Effector memory CD4-positive, alpha-beta T cell (primary cell): ENCODE measurements at places on chromosomes 12 and 14.
A peak's percentile ranks its signal among the peaks of the same experiment; 100 is the strongest.

GRCh38 chr12:86158956-86159355 lies 97.2 kb downstream of the MGAT4C start:
- no peak for DNase-seq

DNA sequence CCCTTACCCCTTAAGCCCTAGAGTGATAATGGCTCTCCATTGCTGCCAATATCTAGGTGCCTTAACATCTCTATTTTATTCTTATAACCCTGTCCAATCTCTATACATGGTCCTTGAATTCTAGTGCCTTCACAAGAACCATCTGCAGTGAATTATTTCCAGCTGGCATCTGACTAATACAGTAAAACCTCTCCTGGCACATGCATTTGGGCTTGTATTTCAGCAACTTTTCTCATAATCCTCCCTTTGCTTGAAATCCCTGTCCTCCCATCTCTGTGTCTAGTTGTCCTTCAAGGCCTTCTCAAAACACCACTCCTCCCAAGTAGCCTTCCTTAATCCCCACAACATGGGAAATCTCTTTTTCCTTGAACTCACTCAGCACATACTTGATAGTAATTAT lies 14.2 kb upstream of the HMGA2 start:
- DNase-seq = no peak

DNA sequence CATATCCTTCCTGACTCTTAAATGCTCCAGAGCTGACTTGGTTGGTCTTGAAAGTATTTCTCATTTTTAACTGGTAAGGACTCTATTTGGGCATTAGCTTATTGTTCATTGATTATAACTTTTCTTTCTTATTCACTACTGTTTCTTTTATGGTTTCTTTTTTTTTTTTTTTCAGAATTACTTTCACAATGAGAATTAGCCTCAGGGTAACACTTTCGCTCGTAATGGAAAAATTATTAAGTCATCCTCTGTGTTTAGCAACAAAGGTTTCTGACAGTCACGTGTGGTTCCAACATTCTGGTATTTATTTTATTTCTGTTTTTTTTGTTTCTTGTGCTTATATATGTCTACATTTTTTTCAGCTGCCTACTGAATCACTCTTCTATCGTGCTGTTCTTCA lies 80.0 kb downstream of the METTL25 start:
- no peak for DNase-seq

- no peak for DNase-seq
Measured at GRCh38 chr14:68658029-68658509, 134.8 kb downstream of the ZFP36L1 start.

DNA sequence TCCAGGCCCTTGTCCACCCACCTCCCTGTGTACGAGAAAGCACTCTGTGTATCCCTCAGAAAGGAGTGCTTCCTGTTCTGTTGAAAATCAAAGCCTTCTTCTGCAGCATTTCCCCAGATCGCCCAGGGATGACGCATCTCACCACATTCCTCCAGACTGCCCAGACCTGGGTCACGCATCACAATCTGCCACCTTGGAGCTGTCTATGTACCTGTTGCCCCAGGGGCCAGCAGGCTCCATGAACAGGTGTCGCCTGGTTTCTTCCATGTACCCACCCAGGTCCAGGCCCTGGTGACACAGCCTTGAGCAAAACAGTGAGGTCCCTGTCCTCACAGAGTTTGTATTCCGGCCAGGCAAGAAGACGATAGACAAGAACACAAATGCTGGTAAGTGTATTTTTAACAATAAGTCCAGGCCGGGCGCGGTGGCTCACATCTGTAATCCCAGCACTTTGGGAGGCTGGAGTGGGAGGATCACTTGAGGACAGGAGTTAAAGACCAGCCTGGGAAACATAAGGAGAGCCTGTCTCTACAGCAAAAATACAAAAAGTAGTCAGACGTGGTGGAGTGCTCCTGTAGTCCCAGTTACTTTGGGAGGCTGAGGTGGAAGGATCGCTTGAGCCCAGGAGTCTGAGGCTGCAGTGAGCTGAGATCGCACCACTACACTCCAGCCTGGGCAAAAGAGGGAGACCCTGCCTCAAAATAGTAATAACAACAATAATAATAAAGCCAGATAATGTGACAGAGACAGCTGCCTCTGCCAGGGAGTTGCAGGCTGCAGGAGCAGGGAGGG lies 6.8 kb upstream of the PPP1R13B start:
- no peak for DNase-seq

DNA sequence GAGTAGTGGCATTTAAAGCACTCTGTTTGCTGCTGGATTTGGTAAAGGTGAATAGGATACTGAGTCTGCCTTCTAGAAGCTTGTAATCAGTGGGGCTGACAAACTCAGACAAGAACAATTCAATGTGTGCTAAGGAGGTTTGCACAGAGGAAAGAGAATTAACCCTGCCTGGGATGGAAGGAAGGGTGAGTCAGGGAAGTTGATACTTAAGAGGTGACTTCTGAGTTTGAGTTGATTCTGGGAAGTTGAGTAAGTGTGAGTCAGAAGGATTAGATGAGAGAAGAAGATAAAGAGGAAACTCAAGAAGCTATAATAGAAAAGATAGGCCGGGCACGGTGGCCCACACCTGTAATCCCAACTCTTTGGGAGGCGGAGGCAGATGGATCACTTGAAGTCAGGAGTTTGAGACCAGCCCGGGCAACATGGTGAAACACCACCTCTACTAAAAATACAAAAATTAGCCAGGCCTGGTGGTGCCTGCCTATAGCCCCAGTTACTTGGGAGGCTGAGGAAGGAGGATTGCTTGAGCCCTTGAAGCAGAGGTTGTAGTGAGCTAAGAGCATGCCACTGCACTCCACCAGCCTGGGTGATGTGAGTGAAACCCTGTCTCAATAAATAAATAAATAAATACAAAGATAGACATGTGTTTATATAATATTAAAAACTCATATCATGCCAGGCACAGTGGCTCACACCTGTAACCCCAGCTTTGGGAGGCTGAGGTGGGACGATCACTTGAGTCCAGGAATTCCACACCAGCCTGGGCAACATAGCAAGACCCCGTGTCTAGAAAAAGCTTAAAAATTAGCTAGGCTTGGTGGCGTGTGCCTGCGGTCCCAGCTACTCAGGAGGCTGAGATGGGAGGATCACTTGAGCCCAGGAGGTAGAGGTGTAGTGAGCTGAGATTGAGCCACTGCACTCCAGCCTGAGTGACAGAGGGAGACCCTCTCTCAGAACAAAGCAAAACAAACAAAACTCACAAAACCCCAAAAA lies 126.8 kb upstream of the CPM start:
- no peak for DNase-seq

DNA sequence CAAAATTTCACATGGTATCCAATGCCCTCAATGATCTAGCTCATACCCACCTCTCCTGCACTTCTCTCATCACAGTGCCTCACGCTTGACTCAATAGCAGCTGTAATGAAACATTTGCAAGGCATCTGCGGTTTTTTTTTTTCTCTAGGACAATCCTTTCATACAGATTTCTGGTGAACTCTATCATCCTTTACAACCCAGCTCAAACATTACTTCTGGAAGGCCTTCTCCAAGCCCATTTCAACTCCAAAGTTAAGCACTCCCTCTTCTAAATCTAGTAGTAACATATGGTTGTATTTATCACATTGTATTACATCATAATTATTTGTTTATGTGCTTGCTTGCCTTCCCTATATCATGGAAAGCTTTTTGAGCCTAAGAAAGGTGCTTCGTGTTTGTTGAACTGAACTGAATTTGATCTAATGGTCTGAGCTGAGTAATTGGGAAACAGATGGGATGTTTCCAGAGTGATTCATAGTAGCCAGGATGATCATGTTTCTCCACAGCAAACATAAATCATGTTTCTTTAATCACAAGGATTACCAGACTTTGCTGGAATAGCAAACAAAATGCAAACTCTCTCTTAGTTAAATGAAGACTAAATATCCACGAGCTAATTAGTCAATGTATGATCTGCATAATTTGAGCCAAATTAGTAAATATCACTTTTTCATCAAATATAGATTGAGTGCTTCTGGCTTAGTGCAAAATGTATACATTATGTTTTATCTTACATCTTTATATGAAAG lies 14.3 kb downstream of the CFL2 start:
- no peak for DNase-seq

GRCh38 chr14:23450379-23450778 lies 14.9 kb upstream of the MYH7 start:
- no peak for DNase-seq

- no peak for DNase-seq
Measured at GRCh38 chr12:25800101-25800500, 158.4 kb upstream of the RASSF8 start.

DNA sequence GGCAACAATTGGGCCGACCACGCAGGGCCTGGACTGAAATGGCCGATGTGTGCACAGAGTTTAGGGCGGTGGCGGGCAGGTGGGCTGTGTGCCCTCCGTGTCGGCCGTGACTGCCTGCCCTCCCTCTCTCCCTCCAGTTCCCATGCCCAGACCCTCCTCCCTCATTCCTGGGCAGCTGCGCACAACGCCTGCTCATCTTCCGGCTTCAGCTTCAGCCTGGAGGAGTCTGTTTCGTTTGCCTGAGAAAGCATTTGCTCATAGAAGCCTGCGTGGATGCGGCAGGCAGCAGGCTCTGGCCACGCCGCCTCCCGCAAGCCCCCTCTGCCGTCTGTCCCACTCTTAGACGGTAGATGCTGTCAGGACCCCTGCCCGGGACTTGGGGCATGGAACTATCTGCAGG lies 47.3 kb upstream of the FZD10 start:
- no peak for DNase-seq

DNA sequence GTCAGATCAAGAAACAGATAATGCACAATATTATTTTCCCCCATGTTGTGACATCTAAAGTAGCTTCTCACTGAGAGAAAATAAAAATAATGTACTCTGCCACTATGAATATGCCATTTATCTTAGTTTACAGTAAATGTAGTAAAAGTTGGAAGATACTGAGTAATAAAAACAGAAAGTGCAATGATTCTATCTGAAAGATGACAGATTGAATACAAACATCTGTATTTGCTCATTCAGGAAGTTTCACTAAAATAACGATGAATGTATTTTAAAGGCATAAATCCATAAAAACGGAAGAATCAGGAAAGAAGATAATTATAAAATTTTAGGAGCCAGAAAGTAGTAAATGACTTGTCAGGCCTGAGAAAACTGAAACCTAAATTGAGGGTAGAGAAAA lies 18.2 kb downstream of the SLC35F4 start:
- DNase-seq = no peak

DNA sequence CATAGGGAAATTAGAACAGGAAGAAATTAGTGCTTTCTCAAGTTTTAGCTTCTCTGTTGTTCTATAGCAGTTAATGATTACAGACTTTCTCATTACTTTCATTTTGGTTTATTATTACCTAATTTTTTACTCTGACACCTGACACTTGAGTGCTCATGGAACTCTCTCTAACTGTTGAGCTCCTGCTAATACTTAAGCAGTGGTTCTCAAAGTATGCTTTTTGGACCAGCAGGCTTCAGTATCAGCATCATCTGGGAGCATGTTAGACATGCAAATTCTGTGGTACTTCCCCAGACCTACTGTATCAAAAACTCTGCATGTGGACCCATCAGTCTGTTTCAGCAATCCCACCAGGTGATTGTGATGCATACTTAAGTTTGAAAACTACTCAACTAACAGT lies 235.3 kb downstream of the CCDC91 start:
- DNase-seq = no peak

- no peak for DNase-seq
Measured at GRCh38 chr14:75884198-75884611, 97.6 kb downstream of the TGFB3 start.

DNA sequence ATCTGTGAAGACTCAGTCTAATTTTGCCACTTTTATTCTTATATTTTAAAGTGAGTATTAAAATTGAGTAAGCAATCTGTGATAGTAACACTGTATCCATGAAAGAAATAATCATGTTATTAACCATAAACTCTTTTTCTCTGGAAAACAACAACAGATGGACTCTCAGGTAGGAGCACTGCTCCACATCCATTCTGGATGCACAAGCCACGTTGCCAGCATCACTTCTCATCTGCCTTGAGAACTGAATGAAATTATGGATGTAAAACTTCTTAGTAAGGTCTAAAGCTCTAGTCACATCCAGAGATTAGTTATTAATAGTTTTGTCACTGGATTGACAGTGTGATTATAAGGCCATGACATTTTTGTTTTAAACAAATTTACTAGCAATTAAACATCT lies 489.1 kb upstream of the SYT1 start:
- no peak for DNase-seq

DNA sequence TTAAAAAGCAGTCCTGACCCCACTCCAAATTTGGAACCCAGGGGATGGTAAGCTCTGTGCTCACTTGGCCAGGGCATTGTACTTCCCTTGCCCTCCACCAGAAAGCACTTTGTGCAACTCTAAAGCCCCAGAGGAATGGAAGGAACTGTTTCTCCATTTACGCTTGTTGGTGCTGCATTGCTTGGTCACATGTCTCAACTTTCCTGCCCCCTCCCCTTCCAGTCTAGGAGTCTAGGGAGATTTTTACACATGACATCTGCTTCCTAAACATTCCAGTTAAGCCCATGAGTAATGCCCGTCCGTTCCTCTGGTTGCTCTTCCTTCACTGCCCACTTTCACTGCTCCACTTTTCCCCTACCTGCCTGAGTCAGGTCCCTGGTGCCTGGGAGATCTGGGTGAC lies 92.6 kb upstream of the MAP1LC3B2 start:
- no peak for DNase-seq

DNA sequence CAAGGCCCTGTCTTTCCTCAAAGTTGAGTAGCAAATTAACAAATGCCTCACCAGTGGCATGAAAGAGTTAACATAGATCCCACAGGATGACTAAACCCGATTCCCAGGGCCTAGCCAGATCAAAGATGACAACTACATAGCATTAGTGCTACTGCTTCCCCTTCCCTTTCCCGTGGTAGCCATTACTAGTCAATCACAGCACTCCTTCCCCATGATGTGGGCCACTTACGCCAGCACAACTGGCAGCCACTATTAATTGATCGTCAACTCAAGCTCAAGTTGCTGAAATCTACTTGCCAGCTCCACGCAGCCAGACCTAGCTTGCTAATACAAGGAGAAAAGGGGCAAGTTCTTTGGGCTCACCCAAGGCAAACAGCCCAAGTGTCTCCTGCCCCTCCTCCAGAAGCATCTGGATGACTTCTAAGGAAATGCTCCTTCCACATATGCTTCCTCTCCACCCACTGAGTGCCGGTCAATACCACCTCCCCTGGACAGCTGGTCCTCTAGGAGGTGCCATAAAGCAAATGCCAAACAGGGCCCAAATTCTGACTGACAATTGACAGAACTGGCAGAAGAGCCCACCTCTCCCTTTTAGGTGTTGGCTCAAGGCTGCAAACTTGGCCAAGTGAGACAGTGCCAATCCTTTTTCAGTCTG lies 72.6 kb downstream of the NUAK1 start:
- no peak for DNase-seq

GRCh38 chr14:100384819-100385813 lies 62.0 kb downstream of the SLC25A47 start:
- no peak for DNase-seq

DNA sequence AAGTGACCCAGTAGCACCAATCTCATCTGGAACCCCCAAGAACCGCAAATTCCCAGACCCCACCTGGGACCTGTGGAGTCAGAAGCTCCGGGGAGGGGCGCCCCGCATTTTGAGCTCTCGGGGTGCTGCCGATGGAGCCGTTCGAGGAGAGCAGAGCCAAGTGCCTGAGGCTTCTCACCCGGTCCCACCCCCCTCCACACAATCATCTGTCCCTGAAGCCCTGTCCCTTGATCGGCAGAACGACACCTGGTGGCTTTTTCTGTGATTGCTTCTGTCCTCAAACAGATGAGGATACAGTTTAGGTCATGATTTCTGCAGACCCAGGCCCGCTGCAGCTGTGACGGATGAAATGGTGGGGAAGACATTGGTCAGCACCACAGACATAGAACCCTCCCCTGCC lies 74.7 kb downstream of the NOC4L start:
- DNase-seq = peak; percentile 16

GRCh38 chr14:33279865-33280264 lies 341.2 kb downstream of the NPAS3 start:
- no peak for DNase-seq
